ENCODE measurements at places on chromosomes 2 and 18.

GRCh38 chr2:64244037-64244416 lies 99.8 kb upstream of the PELI1 start:
- no peak for DNase-seq

DNA sequence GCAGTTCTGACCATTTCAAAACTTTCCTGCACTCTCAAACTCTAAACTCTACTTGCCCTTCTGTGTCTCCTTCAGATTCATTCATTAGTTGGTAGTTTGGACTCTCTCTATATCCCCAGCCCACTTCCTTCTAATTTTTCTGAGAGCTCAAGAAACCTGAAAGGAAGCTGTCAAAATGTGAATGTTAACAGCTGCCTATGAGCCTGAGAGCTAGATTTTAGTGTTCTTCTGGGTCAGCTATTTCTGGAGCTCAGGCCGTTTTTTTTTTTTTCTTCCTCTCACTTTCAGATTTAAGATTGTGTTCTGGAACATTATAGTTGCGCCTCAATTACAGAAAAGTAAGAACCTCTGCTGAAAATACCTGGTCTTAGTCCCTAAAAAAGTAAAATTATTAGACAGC lies 73.1 kb downstream of the RTN4 start:
- no peak for DNase-seq

GRCh38 chr2:188776634-188777033 lies 197.5 kb upstream of the COL3A1 start:
- DNase-seq, result no peak

- DNase-seq, result no peak
Measured at GRCh38 chr18:73646772-73647171, 500.9 kb downstream of the FBXO15 start.

GRCh38 chr18:50836521-50836957 lies 16.7 kb upstream of the MRO start:
- no peak for DNase-seq

GRCh38 chr2:39443009-39443408 lies 5.9 kb upstream of the MAP4K3 start:
- no peak for DNase-seq

DNA sequence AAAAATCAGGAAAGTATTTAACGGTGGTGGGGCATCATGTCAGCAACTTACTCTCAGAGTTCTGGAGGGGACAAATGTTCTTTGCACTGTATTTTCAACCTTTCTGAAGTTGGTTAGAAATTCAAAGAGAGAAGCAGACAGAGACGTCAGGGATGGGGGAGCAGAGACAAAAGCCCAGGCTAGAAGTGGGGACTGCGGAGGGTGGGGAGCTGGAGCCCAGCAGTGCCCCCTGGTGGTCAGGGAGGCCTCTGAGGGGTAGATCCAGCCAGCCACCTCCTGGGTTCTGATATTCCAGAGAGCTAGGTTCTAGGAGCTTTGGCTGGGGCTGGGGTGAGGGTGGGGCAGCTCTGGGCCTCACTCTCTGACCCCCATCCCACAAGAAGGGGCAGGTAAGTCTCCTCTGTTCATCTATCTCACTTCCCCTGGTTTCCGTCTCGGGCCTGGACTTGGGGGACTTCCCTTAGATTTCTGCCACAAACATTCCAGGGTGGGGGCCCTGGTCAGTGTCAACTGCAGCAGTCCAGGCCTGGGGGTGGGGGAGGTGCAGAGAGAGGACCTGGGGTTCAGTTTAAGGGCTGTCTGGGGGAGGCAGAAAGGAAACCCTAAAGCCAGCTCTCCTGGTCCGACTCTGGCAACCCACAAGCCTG lies 8.9 kb downstream of the TNS1 start:
- peak; percentile 10 for DNase-seq

GRCh38 chr2:148622366-148622765 lies 22.2 kb upstream of the EPC2 start:
- no peak for DNase-seq

DNA sequence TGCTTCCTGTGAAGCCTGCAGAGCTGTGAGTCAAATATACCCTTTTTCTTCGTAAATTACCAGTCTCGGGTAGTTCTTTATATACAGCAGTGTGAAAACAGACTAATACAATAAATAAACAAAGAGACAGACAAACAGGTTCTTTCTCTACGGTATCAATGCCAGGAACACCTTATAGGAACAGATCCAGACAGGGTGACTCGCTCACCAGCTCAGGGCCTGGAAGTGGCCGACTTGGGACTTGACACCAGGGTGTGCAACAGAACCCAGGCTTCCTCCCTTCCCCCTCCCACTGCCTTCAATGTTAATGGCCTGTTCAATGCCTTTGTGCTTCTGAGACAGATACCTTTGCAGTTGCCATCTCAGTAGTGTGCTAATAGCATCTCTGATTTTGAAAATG lies 309.5 kb downstream of the ALK start:
- DNase-seq, result no peak

DNA sequence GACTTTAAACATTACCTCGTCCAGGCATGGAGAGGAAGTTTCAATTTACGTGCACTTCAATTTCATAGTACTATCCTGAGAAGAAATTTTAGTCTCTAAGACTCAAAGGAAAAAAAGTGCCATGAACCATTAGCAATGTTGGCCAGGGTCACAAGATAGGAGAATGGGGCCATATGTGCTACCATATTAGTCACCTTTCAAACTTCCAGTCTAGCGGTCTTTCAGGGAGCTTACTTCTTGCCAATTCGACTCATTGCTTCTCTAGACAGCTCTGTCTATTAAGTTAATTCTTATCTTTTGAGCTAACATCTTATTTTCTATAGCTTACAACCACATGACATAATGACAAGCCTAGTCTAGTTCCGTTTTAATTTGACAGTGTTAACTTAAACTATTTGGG lies 129.1 kb downstream of the ANKRD44 start:
- no peak for DNase-seq

DNA sequence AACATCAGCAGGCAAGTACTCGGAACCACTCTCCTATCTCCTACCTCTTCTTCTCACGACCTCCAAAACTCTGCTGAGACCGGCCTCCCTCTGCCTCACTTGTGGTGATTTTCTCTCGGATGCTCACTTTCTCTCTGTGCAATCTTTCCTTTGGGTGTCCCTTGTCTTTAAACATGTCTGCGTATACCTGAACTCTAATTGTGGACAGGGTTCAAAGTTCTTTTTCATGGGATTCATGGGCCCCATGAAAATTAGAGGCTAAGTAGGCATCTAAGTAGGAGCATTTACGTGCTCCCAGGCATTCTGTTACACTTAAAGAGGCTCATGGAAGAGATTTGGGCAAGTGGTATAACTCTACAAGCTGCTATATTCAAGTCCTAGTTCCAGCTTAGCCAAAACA lies 2.1 kb upstream of the PPP1CB start:
- no peak for DNase-seq

DNA sequence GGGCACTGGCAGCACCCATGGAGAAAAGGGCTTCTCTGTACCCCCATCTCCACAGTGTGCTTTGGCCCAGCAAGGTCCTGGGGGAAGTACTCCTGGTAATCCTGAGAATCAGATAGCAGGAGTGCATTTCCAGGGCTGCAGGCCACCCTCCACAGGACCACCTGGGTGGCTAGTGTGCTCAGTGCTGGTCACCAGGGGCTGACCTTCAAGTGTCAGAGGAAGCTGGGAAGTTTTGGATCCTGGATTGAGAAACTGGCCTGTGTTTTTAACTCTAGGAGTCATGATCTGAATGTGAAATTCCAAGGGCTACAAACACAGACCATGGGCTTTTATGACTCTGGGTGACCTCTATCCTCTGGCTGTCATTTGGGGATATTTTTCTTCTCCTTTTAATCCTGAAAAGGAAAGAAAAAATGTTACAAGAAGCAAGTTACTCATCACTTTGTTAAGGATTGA lies 9.3 kb downstream of the RHOB start:
- no peak for DNase-seq

- no peak for DNase-seq
Measured at GRCh38 chr2:72347081-72347480, 199.4 kb upstream of the CYP26B1 start.

GRCh38 chr18:6086731-6087130 lies 191.4 kb upstream of the TMEM200C start:
- DNase-seq, result no peak

DNA sequence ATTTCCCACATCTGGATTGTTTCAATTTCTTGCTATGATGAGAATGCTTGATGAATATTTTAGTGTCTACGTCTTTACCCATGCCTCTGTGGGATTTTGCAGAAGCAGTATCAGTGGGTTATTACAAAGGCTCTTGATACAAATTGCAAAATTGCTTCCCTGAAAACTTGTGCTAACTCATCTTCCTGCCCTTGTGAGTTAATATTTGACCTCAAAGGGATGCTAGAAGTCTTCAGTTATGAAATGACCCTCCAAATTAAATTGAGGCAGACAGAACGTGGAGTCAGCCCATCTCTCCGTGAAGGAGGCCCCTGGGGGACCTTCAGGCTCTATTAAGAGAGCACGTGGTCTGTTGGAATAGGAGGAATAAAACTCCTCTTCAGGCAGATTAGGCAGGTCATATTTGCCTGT lies 239.2 kb upstream of the HS6ST1 start:
- no peak for DNase-seq

DNA sequence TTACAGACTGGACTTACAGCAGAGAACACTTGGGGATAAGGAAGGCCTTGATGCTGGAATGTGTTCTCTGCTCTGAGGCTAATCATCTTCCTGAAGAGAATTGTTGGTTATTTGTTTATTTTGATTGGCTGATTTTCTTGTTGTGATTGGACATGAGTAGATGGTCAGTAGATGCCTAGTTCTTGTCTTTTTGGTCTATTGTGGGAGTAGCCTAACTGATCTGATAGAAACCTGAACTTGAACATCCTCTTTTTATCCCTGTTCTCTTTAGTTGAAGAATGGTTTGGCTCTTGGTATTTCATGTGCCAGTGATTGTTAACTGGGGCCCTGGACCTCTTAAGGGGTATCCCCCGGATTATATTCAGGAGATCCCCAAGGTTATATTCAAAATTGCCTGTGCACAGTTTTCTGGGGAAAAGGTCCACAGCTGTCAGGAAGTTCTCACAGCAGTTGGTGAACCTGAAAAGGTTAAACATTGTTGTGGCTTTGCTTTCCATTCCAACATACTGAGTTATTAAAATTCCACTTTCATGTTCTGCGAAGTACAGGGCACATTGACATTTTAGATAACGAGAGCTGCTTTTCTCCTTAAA lies 13.6 kb downstream of the TWSG1 start:
- no peak for DNase-seq

DNA sequence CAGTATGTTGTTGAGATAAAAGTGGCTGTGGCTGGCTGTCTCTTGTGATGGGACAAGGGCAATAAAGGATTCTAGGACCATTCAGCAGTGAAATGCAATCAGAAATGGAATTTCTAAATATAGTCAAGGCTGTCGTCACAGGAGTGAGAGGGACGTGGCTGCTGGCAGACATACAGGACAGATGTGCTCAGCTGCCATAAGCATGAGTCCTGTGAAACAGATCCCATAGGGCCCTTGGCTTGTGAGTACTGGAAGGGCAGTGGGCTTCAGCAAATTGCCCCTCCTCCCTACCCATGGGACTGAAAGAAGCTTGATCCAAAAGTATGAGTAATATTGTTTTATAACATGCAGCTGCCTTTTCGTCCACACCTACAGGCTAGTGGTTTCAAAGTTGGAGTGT lies 4.2 kb upstream of the CNNM3 start:
- no peak for DNase-seq

- DNase-seq, result no peak
Measured at GRCh38 chr2:239148495-239149200, 252.2 kb downstream of the HDAC4 start.

- no peak for DNase-seq
Measured at GRCh38 chr2:68737711-68738110, 3.1 kb downstream of the ARHGAP25 start.

- no peak for DNase-seq
Measured at GRCh38 chr2:32805104-32806095, 141.4 kb upstream of the LTBP1 start.

DNA sequence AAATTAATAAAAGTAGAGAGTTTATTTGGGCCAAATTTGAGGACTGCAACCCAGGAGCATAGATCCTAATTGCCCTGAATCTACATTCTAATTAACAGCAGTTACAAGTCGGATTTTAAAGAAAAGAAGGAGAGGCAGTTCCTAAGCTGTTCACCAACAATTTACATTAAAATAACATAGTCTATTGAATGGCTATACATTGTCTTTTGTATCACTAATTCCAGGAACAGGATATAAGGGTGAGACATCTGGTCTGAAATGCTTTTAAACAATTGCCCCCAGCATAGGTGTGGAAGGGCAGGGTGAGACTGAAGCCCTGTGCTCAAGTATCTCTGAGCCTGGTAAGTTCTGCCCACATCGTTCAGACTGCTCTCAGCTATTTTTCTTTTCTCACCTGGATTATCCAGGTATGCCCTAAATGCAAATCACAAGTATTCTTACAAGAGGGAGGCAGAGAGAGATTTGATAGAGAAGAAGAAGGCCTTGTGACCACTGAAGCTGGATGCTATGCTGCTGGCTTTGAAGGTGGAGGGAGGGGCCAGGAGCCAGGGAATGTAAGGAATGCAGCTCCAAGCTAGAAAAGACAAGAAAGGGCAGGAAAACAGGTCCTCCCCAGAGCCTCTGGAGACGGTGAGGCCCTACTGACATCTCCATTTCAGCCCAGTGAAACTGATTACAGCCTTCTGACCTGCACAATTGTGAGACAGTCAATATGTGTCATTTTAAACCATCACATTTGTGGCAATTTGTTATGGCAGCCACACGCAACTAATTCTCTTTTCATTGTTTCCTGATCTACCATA lies 189.4 kb upstream of the ARL4C start:
- no peak for DNase-seq

- no peak for DNase-seq
Measured at GRCh38 chr2:105772362-105772761, 27.6 kb downstream of the NCK2 start.

DNA sequence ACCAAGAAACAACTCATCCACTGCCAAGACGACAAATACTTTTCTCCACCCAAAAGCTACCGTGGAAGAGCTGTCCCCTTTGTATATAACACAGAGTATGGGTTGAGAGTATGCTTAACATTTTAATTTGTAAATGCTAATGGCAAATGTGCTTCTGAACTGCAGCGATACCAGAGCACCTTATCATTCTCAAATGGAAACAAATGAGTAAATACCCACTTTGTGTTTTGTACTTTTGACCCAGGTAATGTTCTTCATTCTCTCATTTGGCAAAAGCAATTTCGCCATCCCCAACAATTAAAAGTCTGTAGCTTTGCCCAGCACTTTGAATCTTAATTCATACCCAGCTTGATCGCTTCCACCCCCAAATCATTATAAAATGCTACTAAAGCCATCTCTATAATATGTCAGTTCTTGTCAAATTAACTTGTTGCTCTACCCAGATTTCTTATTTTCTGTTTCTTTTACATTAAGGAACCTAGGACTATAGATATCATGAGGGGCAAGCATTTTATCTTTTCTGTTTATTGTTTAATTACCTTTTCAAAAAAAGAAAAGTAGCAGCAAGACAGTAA lies 6.2 kb upstream of the POU3F3 start:
- DNase-seq, result no peak

GRCh38 chr2:40386177-40386576 lies 65.7 kb downstream of the SLC8A1 start:
- DNase-seq, result no peak

DNA sequence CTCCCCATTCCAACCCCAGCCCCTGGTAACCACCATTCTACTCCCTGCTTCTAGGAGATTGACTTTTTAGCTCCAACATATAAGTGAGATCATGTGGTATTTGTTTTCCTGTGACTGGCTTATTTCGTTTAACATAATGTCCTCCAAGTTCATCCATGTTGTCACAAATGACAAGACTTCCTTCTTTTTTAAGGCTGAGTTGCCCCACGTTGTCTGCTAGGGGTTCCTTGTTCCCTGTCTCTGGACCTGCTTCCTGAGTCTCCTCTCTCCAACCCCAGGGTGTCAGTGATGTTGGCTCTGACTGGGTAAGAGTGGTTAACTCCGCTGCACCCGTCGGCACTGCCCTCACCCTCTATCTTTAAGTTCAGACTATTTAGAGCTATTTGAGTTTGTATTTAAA lies 175.2 kb downstream of the SH3RF3 start:
- DNase-seq, result no peak

Data from stimulated activated CD4-positive, alpha-beta T cell treated with anti-CD3 and anti-CD28 coated beads, TNF-alpha, amount 100 ng/mL, for 4 hours (primary cell).